Lower leg skin (tissue), 4 donors: ENCODE measurements at places on chromosomes 3 and 15. TPM values are rescaled to one million over a fixed set of nuclear protein-coding genes. Genes with fewer than 3 reads are reported as not detected.

The TMPRSS7 gene
- 0.34 TPM for total RNA-seq

The NANOGP8 gene
- total RNA-seq, result not detected

The C3orf80 gene
- 0.13 TPM for total RNA-seq

The MYH15 gene
- total RNA-seq, result 0.88 TPM

The ST8SIA2 gene
- total RNA-seq, result not detected

The SLCO2A1 gene
- total RNA-seq, result 24.9 TPM

The ALDH1A2 gene
- 3.2 TPM for total RNA-seq

The BCHE gene
- total RNA-seq, result 6.8 TPM

The BCL2A1 gene
- total RNA-seq, result 1.3 TPM

The DUOX1 gene
- 136 TPM for total RNA-seq
